ENCODE measurements at places on chromosomes 11 and 22.

GRCh38 chr11:130787092-130787616, 129.1 kb downstream of the SNX19 start:
- DNase-seq, result no peak

DNA sequence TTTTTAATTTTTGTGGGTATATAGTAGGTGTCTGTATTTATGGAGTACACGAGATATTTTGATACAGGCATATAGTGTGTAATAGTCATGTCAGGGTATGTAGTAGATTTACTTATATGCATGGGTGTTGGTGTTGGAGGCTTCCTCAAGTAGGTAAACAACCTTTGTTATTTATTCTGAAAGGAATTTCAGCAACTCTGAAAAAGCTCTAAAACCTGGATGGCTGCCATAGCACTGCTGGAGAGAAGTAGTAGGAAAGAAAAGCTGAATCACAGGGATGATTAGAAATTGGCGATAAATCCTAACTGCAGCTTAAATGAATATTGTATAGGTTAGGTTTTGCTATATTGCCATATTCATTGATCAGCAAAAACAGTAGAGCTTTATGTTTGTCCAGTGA, 44.4 kb upstream of the ST14 start:
- no peak for DNase-seq

DNA sequence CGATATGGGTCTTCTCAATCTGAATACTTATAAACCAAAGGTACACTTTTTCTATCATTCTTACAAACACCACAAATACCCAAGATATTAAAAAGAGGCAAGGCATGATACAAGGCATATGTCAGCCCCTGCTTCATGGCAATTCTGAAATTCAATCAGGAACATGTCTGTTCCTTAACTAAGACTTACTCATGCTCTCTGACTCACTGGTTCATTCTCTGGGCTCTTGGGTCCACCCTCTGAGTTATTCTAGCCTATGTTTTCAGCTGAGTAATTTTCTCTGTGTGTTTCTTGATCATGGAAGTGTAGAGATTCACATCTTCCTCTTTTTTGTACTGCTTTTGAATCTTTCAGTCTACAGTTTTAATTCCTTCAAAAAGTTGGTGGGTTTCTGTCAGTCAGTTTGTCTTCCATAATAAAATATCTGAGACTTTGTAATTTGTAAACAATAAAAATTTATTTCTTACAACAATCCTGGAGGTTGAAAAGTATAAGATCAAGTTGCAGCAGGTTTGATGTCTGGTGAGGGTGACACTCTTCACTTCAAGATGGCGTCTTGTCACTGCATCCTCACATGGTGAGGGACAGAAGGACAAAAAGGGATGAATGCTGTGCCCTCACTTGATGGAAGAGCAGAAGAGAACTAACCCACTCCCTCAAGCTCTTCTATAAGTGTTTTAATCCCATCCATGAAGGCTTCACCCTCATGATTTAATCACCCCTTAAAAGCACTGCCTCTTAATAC, 211.7 kb downstream of the FAM76B start:
- no peak for DNase-seq

GRCh38 chr11:16179676-16180075, 176.7 kb downstream of the SOX6 start:
- no peak for DNase-seq

- no peak for DNase-seq
Measured at GRCh38 chr11:7964873-7965272, 374 bp downstream of the NLRP10 start.

GRCh38 chr11:76805206-76805913, 22.2 kb downstream of the TSKU start:
- DNase-seq, result no peak

- no peak for DNase-seq
Measured at GRCh38 chr11:134070342-134070845, 1.5 kb downstream of the JAM3 start.

DNA sequence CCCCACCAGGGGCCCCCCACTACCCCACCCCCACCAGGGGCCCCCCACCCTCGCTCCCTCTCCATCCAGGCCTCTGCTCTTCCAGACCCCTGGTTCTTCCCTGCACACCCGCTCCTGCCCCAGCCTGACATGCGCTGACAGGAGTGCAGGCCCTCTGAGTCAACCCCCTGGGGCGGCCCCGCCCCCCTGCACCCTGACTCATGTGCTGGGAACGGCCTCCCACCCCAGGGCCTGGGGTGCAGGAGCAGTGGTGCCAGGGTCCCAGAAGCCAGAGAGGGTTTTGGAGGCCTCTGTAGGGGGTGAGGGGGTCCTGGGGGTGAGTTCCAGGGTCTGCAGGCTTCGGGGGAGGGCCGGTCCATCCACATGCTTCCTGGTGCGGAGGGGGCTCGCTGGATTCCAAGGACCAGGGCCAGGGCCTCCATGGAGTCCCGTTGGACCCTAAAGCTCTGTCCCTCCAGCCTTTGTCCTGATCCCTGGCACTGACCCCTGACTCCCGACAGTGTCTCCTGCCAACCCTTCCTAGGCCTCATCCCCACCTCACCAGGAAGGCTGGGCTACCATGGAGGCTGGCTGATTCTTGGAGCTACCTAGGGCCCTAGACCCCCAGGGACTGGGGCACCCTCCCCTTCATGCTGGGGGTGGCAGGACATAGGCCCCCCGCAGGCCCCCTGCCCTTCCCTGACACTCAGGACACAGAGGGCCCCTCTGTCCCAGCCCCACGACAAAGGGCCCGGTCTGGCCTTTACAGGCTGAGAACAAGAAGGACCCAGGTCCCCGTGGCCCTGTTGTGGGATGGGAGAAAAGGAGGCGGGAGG, 583 bp upstream of the PKP3 start:
- no peak for DNase-seq

DNA sequence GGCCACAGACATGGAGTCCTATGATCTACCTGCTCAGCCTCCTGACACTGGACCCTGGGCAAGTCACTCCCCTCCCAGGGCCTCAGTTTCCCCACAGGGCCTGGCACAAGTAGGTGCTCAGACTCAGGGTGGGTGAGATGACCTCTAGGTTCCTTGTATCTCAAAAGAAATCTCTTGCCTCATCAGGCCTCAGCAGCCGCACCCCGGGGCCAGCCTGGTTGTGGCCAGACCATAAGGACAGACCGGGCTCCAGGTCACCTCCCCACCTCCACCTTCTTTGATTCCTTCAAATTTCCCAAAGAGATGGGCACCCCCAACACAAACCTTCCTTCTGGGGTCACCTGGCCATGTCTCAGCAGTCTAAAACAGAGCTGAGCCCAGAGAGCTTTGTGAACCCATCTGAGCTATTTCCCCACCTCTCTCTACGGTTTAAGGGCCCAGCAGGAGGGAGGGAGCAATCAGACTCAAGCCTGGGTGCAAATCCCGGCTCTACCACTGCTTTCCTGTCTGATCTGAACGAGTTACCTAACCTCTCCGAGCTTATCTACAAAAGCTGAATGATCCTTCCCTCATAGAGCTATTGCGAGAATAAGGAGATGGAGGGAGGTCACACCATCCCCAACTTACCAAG, 2.5 kb upstream of the APOL4 start:
- DNase-seq, result no peak

DNA sequence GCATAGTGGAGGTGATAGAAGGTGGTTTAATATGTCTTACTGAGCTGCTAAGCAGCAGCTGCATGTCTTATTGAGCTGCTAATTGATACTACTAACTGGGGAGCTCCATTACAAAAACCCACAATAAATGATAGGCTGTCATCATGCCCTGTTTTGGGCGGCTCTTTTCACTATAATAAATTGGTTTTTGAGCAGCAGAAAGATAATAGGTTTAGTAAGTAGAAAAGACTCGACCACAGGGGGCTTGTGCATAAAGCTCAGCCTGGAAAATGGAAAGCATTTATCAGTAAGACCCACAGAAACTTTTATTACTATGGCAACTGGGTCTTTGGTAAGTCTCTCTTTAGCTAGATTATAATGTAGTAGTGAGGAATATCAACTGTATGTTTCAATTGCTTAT, 117.6 kb downstream of the LDLRAD3 start:
- DNase-seq, result no peak

DNA sequence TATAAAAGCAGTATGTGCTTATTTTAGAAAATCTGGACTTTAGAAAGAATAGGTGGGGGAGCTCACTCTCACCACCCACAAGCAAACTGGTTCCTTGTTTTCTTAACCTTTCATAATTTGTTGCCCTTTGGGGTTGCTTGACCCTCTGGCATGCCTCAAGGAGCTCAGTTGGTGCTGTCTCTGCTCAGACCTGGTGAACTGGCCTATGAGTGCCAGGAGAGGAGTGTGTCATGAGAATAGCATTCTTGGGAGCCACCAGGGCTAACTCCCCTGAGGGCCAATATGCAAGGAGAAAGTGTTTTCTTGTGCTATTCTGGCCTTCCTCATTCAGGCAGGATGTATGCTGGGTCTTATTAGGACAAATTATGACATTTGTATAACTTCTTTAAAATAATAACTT, 21.0 kb upstream of the AMOTL1 start:
- no peak for DNase-seq

DNA sequence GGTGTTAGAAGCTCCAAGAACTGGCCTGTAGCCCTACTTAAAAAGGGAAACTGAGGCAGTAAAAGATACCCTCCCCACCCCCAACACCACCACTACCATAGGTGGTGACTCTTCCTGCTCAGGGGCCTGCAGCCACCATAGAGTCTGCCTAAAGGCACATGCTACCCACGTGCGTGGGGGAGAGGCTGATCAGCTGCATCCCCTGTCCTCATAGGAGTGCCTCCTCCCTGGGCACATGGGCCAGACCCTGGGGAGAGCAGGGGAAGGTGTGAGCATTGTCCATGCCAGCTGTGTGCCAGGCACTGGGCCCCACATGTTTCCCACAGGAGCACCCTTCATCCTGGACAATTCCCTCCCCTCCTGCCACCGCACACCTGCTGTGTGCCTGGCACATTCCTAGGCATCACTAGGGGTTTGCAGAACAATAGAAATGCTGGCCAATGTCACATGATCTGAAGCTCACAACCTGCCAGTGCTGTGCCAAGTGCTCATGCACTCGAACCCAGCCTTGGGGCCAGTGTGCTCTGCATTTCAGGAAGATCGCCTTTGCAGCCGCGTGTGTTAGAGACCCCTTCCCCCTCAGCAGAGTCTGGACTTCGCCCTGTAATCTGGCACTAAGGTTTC, 41.7 kb upstream of the GCAT start:
- no peak for DNase-seq

DNA sequence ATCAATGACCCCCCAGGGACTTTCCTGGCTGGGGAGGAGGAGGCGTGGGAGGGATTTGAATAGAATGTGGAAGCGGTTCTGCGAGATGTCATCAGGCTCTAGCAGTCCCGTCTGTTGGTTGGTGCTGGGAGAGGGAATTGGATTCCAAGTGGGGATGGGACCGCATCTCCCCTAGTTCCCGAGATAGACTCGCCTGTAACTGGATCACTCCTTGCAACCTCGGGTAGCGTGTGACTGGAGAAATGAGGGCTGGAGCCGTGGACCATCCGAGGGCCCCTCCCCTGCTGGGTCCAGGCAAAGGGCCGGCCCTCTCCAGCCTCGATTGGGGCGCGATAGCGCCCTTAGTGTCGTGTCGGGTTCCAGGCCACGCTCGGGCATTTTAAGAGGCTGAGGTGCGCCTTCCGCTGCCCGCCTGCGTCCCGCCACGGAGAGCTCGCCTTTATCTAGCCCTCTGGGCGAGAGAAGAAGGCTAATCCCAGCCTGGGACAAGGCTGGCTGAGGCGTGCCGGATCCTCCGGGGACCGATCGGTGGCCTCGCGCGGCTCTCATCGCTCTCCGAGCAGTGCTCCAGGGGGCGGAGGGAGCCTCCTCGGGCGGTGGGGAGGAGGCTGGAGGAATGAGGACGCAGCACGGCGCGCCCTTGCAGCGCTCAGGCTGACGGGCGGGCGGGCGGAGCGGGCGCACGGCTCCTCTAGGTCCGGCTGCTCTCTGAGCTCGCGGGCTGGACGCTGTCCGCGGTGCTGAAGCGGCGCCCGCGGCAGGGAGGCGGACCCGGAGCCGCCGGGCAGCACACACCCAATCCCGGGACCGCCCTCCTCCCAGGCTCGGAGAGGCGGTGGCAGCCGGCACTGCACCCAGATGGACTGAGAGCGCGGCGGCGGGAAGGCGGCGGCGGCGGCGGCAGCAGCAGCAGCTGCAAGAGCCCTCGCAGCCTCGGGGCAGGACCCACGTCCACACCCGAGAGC, 107.8 kb downstream of the OSBP2 start:
- DNase-seq, result peak; percentile 87

- no peak for DNase-seq
Measured at GRCh38 chr22:25403284-25403810, 161.1 kb upstream of the GRK3 start.

DNA sequence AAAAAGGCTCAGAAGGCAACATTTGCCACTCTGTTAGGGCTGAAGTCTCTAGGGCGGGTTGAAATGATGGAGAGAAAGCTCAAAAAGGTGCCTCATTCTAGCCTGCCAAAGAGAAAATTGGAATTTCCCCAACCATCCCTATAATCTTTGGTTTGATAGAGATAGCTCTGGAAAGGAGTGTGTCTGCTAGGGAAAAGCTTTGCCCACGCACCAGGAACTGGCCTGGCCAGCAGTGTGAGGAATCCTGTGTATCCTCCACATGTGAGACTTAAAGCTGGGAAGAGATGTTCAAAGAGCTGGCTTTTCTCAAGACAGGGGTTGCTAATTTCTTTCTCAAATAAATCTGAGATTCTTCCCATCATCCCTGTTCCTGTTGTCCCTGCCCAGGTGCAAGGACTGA, 193.7 kb downstream of the OPCML start:
- no peak for DNase-seq

- peak; percentile 92 for DNase-seq
Measured at GRCh38 chr11:129324533-129325175, 51.0 kb upstream of the BARX2 start.

DNA sequence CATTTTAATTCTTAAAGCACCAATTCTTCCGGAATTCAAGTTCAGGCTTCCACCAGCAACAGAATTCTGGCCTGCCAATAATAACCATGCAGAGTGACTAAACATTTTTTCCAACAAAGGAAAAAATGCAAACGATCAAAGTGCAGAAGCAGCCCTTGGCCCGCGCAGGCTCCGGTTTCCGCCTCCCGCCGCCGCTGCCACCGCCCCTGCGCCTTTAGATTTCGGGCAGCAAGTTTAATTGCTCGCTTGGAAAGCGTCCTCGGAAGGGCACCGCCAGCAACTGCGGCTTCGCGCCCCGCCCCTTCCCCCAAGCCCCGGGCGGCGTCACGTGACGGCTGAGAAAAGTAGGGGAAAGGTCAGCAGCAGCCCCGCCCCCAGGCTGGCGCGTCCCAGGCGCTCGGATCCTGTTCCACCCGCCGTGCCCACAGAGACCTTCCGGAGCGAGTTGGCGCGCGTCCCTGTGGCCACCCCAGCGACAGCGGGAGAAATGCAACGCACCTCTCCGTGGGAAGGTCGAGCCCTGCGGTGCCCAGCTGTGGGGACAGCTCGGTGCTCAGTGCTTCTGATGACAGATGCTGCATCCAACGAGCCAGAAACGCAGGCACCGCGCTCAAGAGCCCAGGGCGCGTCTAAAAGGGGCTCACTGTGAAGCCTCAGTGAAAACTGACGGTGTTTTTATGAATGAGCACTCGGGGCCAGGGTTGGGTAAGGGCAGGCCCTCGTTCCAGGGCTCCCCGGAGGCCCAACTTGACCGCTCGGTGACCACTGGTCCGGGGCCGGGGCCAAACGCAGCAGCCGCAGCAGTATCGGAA, 2.5 kb downstream of the CPT1A start:
- DNase-seq, result peak; percentile 98
